ENCODE measurements at places on chromosomes 2 and 18.

- no peak for DNase-seq
Observed at GRCh38 chr2:98601532-98602132, 6.7 kb downstream of the COA5 start.

- DNase-seq, result peak; percentile 39
Observed at GRCh38 chr2:182228741-182229140, 198.1 kb downstream of the PDE1A start.

DNA sequence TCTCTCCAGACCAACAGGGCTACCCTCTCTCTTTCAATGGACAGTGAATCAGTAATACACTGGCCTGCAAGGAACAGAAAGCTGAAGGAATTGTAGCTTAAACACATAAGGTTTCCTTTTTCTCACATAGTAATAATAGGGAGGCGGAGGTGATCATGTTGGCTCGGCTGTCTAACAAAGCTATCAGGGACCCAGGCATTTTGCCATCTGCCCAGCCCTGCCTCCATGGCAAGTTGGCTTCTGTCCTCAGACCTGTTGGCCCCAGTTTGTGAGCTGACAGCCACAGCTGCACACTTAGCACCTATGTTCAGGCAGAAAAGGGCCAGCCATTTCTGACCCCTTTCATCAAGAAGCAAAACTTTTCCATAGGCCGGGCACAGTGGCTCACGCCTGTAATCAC lies 2.0 kb upstream of the CHRNG start:
- DNase-seq, result no peak

DNA sequence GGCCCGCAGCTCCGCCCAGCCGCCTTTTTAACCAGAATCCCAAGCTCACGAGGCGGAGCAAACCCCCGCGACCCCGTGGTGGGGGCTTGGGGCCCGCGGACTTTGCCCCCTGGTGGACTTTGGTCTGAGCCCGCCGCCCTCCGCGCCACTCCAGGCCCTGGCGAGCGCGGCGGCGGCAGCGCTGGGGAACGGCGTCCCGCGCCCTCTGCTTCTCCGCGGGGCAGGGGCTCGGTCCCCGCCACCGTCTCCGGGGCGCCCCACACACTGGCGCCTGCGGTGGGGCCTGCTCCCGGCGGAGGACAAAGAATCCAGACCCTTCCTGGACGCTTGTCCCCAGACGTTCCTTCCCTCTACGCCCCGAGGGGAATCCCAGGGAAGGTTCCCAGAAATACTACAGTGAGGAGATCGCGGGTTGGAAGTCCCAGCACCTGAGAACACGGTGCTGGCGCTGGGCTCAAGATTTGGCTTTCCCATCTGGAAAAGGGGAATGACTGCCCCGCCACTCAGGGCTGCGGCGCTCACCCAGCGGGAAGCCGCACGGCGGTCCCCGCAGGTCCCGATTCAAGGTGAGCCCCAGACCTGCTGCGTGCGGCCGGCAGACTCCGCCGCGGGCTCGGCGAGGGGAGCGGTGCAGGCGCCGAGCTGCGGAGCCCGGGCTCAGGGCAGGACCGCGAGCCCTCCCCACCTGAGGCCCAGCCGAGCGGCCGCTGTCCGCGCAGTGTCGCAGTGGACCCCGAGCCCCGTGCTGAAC lies at the start of gene HAAO:
Gene HAAO, minus strand, starts transcription at position 1 of the 751 bp plus-strand sequence. CDS start 47 bp downstream, outside the sequence.
- DNase-seq, result no peak

GRCh38 chr2:19554520-19554919 lies 196.1 kb upstream of the OSR1 start:
- DNase-seq, result no peak

GRCh38 chr2:19868224-19868623 lies 33.6 kb downstream of the TTC32 start:
- no peak for DNase-seq

DNA sequence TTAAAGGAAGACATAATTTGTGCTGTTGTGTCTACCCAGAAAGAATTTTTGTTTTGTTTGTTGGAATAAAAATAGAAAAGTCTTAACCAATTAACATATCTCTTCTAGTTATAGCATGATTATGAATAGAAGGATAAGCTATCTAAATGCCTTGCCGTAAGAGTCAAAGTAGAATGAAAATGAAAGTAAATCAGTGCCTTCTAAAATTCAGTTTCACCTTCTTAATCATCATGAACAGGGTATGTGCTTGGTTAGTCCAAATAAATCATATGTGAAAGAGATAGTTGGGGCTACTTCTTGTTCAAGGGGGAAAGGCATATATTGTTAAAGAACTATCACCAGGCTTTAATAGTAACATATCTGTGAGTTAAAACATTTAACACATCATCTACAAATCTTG lies 91.5 kb downstream of the GULP1 start:
- DNase-seq, result no peak

DNA sequence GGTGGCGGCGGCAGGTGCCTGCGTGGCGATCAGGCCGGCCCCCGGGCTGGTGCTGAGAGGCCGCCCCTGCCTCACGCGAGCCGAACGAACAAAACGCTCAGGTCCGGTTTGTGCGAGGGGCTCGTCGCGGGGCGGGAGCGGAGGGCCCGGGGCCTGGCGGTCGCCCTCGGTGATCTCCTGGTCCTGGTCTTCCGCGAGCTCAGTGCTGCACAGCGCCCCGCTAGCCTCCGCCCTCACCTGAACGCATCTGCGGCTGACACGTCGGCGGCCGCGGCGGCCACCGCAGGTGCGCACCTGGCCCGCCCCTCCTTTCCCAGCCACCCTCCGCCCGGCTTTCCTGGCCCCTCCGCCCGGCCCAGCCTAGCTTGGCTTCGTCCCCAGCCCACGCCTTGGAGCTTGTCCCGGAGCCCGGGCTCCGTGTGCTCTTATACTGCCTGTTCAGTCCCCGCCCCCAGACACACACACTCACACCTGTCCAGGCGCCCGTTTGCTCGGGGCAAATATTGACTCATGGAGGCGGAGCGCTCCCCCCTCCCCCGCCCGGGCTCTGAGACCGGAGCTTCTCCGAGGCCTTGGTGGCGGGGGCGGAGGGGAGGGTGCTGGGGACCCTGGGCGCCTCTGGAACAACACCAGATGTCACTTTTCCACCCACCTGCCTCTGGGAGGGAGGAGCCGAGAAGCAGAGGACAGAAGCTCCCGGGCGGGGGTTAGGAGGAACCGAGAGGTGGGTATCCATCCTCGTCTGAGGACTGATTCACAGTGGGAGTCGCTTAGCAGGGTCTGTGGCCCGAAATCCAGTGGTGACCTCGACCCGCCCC lies 8.6 kb upstream of the CRYBA2 start:
- DNase-seq, result no peak

- DNase-seq, result no peak
Observed at GRCh38 chr2:234794866-234795265, 157.0 kb upstream of the SH3BP4 start.

- no peak for DNase-seq
Observed at GRCh38 chr18:22521026-22521707, 103.5 kb upstream of the CTAGE1 start.

DNA sequence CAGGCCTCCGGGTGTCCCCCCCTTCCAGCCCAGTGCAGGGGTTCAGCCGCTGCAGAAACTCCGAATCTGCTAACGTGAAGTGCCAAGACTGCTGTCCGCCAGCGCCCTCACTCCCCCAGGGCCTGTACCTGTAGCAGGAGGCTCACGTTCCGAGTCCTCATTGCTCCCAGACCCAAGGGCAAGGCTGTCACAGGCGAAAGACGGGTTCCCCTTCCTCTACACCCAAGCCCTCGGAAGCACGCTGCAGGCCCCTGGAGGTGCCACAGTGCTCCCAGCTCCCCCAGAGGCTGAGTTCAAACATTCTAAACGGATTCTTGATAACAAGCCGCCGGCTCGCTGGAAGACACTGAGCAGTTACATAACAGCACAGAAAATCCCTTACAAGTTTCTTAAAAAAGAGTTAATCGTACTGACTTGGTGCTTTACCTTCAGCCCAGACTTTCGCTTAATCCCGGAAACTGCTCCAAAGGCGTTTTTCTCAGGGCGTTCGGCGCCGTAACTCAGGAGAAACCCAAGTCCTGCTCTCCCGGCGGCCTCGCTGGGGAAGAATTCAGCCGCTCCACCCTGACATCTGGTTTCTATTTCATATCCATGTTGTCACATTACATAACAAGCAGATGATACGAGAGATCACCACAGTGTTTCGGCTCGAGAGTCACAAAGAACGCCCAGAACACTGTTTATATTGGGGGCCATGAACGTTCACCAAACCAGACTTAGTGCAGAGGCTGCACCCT lies 92.0 kb downstream of the HDAC4 start:
- peak; percentile 16 for DNase-seq

- no peak for DNase-seq
Observed at GRCh38 chr2:116987447-116987846, 827.0 kb upstream of the DDX18 start.

DNA sequence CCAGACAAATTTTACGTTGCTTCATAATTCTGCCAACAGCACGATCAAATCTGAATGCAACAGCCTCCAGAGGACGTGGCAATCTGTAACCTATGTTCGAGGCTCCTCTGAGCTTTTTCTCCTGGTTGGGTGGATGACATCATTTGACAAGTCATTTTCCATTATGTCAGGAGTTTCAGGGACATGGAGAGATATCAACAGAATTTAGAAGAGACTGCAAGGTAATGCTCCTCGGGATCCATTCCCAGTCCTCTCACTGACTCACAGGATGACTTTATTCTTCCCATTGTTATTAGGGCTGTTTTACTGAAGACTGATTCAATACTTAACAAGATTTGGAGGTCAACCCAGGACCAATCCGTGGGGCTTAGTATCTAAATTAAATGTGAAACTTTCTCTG lies 72.5 kb upstream of the RNF152 start:
- no peak for DNase-seq

DNA sequence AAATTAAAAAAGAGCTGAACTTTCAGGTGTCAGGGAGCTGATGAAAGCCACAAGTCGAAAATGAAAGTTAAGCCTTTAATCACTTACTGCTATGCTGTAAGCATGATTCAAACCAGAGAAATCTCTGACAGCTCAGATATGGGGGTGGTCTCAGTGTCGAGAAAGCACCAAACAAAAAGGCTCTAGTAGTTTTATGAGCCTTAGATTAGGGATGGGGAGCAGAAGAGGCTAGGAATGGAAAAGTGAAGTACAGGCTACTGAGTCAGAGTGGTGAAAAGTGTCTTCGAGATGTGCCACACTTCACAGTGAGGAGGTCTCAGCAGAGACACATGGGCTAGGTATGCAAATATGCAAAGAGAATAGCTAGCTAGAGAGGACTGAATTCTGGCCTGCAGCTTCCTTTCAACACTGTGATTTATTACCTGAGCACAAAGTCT lies 482.2 kb downstream of the SPAG16 start:
- no peak for DNase-seq

GRCh38 chr2:71757351-71757750 lies 304.0 kb downstream of the DYSF start:
- DNase-seq, result no peak

- no peak for DNase-seq
Observed at GRCh38 chr2:7132753-7133152, 215.5 kb downstream of the RNF144A start.

DNA sequence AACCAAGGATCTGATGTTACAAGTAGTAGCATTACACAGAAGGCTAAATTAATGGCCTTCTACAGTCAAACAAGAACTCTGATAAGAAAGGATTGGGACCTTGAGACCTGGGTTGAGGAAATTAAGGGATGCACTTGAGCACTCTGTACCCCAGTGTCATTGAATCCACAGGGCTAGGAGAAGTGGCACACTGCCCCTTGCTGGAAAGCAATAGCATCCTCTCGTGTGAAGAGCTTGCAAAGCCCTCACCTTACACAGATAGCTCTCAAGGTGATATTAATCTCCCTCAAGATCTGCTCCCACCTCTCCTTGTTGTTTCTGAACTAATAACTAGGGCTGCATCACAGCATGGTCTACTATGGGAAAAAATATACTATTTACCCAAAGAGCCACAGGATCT lies 26.5 kb upstream of the CHST9 start:
- no peak for DNase-seq

DNA sequence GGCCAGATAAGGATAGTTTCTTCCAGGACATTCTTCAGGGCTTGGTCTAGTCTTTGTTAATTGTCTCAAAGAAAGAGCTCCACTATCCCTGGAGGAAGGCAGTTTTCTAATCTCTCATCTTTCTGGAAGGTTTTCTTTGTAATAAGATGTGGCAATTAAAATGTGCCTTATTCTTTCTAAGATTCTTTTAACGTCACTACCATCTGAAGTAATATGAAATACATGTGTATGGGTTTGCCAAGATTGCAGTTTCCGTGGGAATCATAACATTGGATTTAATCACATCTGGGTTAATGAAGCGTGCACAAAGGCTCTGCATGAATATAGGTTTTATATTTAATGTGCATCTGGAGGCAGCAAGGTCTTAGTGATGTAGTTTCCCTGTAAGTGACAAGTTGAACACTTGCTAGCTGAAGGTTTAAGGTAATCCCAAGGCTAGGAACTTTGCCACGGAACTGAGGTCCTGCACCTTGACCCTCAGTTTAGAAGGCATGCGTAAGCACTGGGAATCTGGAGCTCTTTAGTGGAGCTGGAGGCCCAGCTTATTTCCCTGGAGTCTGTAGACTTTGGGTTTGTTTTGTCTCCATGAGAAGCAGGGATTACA lies 25.7 kb downstream of the DIS3L2 start:
- DNase-seq, result no peak

- no peak for DNase-seq
Observed at GRCh38 chr18:7062811-7063210, 54.8 kb downstream of the LAMA1 start.

DNA sequence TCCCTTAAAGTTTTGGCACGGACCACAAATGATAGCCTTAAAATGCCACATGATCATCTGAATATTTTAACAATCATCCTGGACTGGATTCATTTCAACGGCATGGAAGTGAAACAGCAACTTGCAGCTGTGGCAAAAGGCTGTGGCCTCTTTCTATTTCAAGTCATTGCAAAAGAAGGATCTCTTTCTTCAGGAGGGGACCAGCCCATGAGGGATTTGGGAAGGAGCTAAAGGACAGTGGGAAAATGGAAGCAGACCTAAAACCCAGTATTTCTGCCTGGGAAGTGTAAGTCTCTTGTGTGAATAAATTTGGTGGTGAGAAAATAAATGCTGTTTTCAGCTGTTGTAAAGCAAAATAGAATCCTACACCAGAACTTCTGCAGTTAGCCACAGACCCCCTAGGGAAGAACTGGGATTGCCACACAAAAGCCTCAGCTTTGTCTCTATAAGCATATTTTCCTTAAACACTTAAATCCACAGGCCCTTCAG lies 107.3 kb upstream of the ZFP36L2 start:
- no peak for DNase-seq

GRCh38 chr2:102826904-102827303 lies 65.1 kb downstream of the TMEM182 start:
- no peak for DNase-seq

GRCh38 chr18:59758106-59758505 lies 60.9 kb upstream of the CCBE1 start:
- no peak for DNase-seq

GRCh38 chr2:55952415-55952814 lies 28.8 kb upstream of the EFEMP1 start:
- DNase-seq, result no peak

- DNase-seq, result no peak
Observed at GRCh38 chr2:203972066-203972465, 35.5 kb downstream of the ICOS start.
